ENCODE measurements at places on chromosomes 1 and 21.
A peak's percentile ranks its signal among the peaks of the same experiment; 100 is the strongest.

GRCh38 chr21:15837645-15838044, 107.9 kb downstream of the USP25 start:
- no peak for DNase-seq

GRCh38 chr1:48675251-48675650, 101.4 kb downstream of the BEND5 start:
- DNase-seq, result no peak

- no peak for DNase-seq
Measured at GRCh38 chr1:55696891-55697290, 481.7 kb upstream of the USP24 start.

DNA sequence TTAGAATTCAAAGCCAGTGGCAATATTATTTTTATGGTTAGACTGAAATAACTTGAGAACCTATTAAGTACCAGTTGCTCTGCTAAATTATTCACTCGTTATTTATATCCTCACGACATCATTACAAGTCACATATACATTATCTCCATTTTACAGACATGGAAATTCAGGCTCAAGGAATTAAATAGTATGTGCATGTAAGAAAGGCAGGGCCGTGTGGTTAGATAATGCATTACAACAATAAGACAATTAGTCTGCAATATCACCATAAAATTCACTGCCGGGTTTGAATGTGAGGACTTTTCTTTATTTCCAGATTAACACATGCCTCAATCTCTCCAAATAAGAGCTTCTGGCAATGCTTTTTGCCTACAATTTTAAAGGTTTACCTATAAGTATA, 523.4 kb downstream of the PTBP2 start:
- DNase-seq, result no peak

- peak; percentile 77 for DNase-seq
Measured at GRCh38 chr1:109792056-109792831, 28.5 kb upstream of the EPS8L3 start.

DNA sequence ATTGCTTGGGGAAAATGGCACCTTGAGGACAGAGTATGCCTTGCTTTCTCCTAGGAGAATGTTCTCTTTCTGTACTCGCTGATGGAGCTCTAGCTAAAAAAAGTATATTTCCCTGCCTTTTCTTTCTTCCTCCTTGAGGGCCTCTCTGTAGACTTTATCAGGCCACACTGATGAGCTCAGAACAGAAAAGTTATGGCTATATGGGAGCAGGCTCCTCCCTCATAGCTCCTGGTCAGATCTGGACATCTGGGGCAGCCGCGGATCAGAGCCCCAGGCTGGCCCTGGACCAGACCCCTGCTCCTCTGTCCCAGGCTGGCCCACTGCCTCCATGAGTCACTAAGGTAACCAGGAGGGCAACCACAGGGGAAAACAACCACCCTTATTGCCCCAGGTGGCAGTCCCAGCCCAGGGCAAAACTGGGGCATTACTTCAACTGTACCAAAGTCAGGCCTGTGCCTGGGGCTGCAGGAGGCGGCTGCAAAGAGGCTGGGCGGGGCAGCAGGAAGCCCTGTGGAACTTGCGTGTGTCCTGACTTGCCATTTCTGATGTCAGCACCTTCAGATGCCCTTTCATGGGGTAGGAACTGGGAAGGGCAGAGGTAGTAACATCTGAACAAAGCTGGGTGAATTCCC, 26.3 kb upstream of the ZNF648 start:
- DNase-seq, result no peak

DNA sequence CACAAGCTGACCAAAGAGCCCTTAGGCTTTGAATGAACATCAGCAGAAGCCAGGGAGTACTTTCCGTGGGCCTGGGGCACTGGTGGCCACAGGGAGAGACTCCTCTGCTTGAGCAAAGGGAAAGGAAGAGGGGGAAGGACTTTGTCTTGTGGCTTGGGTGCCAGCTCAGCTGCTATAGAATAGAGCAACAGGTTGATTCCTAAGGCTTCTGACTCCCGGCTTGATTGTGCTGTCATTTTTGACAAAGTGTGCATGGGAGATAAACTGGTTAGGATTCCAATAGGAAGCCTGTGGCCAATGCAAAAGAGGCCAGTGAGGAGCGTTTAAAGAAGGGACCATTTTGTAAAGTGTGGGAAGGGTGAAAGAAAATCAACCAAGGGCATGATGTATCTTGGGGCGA, 11.9 kb upstream of the SMAP2 start:
- no peak for DNase-seq

DNA sequence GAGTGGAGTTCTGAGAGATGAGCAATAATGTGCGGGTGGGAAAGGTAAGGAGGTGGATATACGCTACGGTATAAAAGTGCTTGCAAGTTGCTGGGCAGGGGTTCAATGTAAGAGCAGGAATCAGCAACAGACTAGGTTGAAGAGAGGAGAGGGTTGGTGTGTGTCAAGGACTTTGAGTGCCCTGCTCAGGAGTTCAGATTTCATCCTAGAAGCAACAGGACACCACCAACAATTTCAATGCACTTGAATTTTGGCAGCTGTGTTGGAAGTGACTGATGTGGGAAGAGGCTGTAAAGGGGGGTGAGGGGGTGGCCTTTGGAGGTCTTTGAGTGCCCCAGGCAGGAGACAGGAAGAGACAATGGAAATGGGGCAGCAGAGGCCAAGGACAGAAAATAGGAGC, 57.3 kb downstream of the RHOU start:
- DNase-seq, result no peak

DNA sequence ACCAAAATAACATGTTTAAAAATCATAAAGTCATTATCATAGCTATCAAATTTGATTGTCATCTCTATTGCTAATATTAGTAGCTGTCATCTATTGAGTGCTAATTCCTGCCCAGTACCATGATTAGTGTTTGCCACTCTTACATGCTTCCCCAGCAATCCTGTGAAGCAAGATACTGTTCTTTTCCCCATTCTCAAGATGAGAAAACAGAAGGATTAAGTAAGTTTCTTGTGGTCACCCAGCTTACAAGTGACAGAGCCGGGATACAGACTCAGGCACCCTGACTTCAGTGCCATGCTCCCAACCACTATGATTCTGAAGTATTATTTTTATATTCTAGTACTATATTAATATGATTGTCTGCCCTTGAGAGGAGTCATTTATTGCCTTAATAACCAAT, 36.5 kb downstream of the LRRC8C start:
- DNase-seq, result no peak

- no peak for DNase-seq
Measured at GRCh38 chr1:24121406-24121805, 9.5 kb upstream of the MYOM3 start.

GRCh38 chr1:117093091-117093534, 28.4 kb downstream of the TRIM45 start:
- DNase-seq, result no peak

DNA sequence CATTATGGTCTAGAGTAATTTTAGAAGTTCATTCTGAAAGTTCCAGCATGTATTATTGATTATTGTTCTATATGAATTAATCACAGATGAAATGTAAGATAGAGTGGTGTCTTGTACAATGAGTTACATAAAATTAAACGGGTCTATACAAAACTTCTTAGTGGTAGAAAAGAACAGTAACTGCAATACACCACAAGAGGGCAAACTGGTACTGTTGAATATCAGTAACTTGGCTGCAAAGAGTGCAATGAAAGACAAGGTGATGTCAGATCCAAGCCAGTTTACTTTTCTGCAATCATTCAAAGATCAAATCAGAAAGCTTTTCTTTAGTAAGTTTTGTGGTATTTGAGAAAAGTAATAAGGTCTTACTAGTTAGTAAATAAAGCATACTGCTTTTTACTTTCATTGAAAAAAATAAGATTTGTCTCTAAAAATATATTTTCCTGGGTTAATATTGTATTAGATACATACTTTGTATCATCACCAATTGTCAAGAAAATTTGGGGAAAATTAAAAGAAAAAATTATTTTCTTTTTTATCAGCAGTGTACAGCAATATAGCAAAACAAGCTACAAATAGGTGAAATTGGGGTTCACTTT, 66.4 kb upstream of the BTG3 start:
- DNase-seq, result no peak
